Activated B cell treated with CpG ODN at 0.5 μM for 24 hours (primary cell): ENCODE measurements at places on chromosomes 16 and 17.
A peak's percentile ranks its signal among the peaks of the same experiment; 100 is the strongest.

- DNase-seq = no peak
Observed at GRCh38 chr17:56765449-56765848, 68.3 kb downstream of the C17orf67 start.

- DNase-seq = no peak
Observed at GRCh38 chr16:48978501-48978900, 303.1 kb downstream of the CBLN1 start.

DNA sequence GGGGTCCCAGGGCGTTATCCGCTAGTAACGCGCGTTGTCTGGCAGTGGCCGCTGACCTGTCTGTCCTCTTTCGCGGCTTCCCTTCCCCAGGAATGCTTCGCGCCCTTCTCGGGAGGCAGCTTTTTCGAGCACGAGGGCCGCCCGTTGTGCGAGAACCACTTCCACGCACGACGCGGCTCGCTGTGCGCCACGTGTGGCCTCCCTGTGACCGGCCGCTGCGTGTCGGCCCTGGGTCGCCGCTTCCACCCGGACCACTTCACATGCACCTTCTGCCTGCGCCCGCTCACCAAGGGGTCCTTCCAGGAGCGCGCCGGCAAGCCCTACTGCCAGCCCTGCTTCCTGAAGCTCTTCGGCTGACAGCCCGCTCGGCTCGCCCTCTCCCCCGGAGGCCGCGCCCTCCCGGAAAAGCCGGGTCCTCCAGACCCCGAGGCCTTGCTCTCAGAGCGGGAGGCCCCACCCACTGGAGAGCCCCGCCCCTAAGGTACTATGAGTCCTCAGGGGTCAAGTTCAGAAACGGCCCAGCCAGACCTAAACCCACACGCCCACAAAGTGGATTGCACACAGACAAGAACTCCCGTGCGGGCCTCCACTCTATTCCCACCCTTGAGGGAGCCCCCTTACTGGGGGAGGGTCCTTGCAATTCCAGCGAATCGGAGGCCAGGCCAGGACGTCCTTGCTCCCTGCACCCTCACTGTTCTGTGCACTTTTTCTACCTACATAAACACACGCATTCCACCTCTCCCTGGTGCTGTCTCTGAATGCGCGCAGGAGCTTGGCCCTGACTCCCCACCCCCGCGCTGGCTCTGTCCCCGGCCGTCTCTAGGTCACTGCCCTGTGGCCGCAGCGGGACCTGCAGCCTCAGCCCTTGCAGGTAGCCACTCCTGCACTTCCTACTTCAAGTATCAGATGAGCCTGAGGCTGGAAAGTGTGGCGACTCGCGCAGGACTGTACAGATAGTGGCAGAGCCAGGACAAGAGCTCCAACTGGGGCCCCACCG is 5.4 kb upstream of the SLC5A2 start:
- DNase-seq = peak; percentile 42

GRCh38 chr16:65989861-65990604 is 376.5 kb upstream of the CDH5 start:
- no peak for DNase-seq

DNA sequence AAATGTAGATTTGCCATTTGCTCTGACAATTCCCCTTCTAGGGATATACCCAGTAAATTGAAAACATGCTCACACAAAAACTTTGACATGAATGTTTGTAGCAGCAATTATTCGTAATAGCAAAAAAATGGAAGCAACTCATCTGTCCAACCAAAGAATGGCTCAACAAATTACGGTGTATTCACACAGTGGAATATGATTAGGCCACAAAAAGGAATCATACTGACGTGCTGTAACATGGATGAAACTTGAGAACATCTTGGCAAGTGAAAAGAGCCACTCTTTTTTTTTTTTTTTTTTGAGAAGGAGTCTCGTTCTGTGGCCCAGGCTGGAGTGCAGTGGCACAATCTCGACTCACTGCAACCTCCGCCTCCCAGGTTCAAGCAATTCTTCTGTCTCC is 24.1 kb upstream of the SPNS3 start:
- no peak for DNase-seq

DNA sequence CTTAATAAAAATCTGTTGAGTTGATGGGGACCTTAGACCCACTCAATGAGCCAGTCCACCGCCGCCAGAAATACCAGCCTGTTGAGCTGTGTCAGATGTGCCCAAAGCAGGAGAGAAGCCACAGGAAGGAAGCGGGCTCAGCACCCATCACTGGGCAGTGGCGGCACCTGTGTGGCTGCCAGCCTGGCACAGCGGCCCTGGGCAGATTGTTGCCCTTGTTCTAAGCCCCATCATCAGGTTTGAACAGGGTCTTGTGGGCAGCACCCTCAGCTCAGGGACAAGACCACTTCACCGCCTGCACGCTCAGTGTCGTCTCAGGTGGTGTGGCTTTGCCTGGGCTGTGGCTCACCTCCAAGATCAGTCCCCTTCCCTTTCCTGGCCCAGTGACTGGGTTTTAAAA is 9.3 kb downstream of the ENDOV start:
- no peak for DNase-seq
